ENCODE measurements at places on chromosomes 6 and 20.

DNA sequence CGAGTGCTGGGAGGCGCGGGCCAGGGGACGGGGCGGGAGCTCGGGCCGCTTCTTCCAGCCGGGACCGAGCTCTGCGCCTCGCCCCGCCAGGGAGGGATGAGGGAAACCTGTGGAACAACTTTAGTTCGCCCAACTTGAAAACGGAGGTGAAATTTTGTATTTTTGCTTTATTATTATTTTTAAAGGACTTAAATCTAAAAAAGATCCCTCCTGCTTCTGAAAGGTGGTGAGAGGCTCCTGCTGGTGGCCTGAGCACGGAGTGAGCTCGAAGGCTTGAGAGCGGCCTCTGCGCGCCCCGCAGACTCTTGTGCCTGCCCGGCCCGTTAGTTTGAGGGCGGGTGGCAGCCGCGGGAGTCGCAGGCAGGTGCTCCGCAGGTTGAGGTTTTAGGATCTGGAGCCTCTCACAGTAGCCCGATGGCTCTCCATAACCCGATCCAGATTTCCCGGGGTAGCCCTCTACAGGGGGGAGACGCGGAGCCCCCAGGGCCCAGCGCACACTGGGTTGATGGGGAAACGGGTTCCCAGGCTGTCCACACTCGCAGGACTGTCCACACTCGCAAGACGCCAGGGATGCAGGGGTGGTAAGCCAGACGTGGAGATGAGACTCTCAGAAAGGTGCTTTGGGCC is 46.2 kb upstream of the SUPT3H start:
- DNase-seq: peak; percentile 10

GRCh38 chr20:21338291-21338690 is 35.2 kb downstream of the XRN2 start:
- DNase-seq: no peak

- no peak for DNase-seq
Observed at GRCh38 chr6:47162793-47163192, 120.7 kb upstream of the ADGRF1 start.

DNA sequence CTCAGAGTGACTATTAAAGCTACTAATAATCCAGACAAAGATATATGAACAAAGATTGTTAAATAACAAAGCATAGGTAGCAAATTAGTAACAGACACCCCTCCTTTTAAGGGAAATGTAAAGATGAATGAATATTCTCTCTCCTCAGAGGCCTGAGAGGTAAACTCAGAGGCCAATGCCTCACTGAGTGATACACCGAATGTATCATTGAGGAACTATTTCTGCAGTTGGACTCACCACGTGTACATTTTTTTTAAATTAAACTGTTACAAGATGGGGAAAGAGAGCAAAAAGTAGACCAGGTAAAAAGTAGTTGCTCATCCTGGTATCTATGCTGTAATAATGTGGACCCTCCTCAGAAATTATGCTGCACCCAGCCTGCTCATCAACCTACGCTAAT is 72.3 kb upstream of the IPCEF1 start:
- no peak for DNase-seq

DNA sequence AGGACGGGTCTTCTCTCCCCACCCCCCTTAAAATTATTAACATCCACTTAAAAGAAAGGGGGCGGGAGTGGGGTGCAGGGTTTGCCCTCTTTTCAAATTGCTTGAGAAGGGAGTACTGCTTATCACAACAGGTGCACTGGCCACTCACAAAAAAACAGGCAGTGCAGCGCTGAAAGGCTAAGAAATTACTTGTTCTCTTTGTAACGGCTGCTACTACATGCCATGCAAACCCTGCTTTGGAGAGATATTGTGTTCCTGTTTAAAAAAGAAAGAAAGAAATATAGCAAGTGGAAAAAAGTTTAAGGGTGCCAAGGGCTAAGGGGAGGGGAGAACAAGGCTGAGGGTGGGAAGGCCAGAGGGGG is 312.7 kb upstream of the JARID2 start:
- DNase-seq: no peak

Measured in activated T-helper 9 cell treated with anti-CD3 and anti-CD28 coated beads, Interleukin-2, amount 50 U/mL, for 16 hours (primary cell).